Stimulated activated naive B cell treated with anti-CD40 and anti-IgM and Interleukin-4, amounts not matched to agents 10 μg/mL and 1 μg/mL and 100 μg/mL, for 72 hours (primary cell): ENCODE measurements at places on chromosomes 6 and 20.

DNA sequence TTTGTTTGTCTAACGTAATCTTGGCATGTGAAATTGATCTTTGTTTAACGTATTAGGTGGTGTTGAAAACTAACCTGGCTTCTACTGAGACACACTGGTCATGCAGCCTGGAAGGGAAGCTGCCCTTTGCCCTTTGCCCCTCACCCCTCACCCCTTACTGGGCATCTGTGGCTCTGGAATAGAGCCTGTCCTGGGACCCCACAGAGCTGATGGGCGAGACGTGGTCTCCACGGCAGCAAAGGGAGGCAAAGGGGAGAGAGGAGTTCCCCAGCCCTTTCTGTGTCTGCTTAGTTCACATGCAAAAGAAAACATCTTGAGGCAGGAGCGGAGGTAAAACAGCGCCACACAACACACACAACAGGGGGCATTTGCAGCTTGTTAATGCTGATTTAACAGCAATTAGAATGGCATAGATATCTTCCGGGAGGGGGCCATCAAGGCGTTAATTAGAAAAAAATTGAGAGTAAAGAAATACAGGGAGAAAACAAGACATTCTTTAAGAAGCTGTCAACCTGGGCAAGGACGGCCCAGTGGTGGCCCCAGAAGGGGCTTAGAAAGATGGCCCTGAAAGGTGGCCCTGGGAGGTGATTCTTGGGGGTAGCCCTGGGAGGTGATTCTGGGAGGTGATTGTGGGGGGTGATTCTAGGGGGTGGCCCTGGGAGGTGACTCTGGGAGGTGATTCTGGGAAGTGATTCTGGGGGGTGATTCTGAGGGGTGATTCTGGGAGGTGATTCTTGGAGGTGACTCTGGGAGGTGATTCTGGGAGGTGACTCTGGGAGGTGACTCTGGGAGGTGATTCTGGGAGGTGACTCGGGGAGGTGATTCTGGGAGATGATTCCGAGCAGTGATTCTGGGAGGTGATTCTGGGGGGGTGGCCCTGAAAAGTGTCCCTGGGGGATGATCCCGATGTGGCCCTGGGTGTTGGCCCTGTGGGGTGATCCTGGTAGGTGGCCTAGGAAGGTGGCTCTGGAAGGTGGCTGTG is 44.5 kb upstream of the DACT2 start:
- DNase-seq = no peak

DNA sequence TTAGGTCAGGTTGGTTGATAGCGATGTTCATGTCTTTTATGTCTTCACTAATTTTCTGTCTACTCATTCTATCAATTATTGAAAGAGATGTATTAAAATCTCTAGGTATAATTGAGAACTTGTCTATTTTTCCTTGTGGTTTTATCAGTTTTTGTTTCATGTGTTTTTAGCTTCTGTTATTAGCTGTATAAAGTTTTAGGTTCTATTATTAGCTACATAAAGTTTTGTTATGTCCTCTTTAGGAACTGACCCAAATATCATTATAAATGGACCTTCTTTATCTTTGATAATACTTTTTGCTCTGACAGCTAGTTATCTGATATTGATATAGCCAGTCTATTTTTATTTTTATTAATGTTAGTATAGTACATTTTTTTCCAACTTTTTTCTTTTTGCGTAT is 92.4 kb upstream of the TMEM170B start:
- DNase-seq = no peak

DNA sequence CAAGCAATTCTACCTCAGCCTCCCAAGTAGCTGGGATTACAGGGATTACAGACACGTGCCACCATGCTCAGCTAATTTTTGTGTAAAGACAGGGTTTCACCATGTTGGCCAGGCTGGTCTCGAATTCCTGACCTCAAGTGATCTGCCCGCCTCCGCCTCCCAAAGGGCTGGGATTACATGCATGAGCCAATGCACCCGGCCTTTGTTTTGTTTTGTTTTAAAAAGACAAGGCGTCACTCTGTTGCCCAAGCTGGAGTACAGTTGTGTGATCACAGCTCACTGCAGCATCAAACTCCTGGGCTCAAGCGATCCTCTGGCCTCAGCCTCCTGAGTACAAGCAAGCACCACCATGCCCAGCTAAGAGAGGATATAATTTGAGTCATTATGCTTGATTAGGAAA is 5.4 kb downstream of the SERINC3 start:
- no peak for DNase-seq

- DNase-seq = no peak
Measured at GRCh38 chr20:32839982-32840285, 18.8 kb upstream of the EFCAB8 start.

- no peak for DNase-seq
Measured at GRCh38 chr6:37463110-37463509, 30.1 kb downstream of the CMTR1 start.

- DNase-seq = no peak
Measured at GRCh38 chr20:9137001-9137400, 68.1 kb downstream of the PLCB4 start.

DNA sequence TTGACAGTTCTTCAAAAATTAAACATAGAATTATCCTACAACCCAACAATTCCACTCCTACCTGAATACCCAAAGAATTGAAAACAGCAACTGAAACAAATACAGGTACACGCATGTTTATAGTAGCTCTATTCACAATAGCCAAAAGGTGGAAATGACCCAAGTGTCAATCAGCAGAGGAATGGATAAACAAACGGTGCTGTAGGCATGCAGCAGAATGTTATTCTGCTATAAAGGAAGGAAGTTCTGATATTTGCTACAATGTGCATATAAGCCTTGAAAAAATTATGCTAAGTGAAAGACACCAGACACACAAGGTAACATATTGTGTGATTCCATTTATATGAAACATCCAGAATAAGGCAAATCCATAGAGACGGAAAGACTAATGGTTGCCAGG is 38.5 kb upstream of the PRELID3B start:
- DNase-seq = no peak

- no peak for DNase-seq
Measured at GRCh38 chr6:56911847-56912246, 43.1 kb upstream of the BEND6 start.

- DNase-seq = no peak
Measured at GRCh38 chr20:10076126-10077080, 41.6 kb downstream of the ANKEF1 start.

DNA sequence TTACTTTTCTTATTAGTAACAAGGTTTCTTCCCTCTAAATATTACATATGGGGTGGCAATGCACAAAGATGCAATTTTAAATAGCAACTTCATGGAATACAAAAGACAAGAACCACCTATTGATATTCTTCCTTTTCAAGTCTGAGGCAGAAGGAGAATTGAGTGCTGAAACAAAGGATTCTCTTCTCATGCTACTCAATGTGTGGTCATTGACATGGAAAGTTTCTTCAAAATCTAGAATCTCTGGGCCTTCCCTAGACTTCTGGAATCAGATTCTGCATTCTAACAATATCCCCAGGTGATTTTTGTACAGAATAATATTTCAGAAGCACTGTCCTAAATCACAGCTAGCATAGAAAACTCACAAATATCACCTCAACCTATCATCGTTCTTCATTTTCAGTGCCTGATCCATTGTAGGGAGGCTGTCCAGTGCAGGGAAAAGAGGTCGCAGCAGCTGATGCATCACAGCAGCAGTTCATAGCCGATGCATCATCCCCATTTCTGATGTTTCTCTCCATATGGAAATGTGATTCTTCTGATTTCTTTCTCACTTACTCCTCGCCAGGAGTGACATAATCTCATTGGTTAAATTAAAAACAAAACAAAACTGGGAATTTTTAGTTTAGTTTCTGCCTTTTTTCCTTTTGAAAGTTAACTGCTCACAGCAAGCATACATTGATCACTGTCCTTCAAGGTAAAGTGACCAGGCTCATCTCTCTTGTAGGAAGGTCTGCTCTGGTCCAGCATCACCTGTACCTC is 139.5 kb upstream of the FAM83B start:
- no peak for DNase-seq

DNA sequence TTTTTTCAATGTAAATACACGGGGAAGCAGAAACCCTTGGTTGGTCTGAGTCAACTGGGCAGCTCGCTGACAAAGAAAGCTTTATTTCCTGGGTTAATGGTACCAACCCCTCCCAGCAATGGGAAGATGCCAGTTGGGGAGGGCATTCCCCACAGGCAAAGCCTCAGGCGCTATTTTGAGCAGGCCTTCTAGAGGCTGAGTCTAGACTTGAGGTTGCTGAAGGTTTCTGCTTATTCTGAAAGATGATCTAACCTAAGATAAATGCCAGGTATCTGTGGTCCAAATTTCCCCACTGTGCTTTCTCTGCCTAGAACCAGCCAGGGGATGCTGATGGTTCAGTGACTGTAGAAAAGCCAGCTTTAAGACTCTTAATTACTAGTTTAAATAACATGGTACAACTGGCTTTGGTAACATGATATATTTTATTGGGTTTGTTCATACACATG is 172.5 kb upstream of the JARID2 start:
- peak; percentile 6 for DNase-seq

GRCh38 chr6:154829970-154830369 is 96.8 kb downstream of the SCAF8 start:
- DNase-seq = no peak

- no peak for DNase-seq
Measured at GRCh38 chr6:40671694-40672050, 84.5 kb upstream of the LRFN2 start.

DNA sequence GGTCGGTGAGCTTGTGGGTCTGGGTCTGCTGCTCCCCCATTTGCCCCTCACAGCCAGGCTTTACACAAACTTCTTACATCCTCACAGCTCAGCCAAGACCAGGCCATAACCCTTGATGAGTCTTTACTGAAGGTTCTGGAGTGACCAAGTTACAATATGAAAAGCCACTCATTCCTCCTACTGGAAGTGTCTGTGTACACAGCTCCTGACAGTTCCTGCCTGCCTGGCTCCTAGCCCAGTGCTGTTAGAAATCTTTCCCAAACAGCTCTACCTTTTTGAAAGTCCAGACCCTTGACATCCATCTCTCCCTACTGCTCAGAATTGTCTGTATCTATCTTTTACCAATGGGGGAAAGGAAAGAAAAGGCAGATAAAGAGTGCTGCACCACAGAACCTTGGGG is 106.9 kb downstream of the PAX1 start:
- no peak for DNase-seq

DNA sequence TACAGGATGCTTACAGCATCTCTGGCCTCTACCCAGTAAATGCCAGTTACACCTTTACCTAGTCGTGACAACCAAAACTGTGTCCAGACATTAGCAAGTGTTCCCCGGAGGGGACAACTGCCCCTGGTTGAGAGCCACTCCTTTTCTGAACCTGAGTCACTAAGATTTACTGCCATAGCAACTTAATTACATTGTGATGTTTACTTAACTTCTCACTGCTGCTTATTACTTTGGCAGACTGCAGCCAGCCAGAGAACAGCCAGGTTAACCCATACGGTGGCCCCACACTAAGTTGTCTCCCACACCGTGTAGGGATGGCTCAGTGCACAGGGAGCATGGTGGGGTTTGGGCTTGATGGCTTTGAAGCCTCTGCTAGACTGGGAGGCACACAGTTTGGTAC is 204.7 kb upstream of the SULF2 start:
- DNase-seq = no peak

DNA sequence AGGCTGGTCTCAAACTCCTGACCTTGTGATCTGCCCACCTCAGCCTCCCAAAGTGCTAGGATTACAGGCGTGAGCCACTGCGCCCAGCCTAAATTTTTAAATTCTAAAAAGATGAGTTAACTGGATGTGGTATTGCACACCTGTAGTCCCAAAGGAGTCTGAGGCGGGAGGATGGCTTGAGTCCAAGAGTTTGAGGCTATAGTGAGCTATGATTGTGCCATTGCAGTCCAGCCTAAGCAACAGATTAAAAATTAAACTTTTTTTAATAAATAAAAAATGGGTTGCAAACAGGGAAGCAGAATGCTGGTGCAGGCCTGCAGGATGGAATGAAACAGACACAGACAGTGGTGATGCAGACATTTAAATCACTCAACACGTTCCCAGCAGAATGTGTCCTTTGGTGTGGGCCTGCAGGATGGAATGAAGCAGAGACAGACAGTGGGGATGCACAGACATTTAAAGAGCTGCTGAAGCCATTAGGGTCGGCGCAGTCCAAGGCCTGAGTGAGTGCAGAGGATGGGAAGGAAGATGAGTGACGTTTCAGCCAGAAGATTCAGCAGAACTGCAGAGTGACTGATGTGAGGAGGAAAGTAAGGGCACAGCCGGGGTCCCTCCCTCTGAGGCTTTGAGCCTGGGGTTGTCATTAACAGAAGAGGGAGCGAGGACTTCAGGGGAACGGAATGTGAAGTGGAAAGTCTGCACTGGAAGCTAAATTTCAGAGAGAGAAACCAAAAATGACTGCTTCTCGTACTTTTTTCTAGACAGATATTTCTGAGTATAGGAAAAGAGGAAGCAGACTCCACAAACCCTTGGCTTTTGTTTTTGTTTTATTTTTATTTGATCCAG is 117.5 kb downstream of the RIN2 start:
- DNase-seq = no peak

DNA sequence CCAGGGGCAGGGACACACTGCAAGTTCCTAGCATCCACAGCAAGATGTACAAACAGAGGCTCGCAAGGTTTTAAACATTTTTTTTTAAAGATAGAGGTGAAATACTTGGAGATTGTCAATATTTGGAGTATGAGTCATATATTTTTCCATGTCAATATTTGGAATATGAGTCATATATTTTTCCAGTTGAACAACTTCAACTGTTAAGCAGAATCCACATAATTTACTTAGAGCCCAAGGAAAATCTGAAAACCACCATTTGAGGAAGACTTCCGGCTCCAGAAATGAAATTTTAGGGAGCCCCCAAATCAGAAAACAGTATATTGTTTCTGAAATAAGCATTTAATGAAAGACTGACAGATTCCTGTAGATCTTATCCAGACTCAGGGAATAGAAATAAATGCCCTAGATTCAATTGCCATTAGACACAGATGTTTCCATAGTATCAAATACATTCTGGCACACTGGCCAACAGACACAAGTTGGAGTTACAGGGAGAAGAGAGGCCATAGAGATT is 51.6 kb upstream of the FAM184A start:
- DNase-seq = no peak

DNA sequence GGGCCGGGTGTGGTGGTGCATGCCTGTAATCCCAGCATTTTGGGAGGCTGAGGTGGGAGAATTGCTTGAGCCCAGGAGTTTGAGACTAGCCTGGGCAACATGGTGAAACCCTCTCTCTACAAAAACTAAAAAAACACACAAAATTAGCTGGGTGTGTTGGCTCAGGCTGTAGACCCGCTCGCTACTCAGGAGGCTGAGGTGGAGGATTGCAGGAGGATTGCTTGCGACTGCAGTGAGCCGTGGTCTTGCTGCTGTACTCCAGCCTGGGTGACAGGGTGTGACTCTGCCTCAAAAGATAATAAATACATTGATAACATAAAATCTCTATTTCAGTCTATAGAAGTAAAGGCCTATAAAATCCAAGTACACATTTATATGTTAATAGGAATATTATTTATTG is 49.3 kb downstream of the SLC17A5 start:
- no peak for DNase-seq
